ENCODE measurements at places on chromosomes 5 and 9.

DNA sequence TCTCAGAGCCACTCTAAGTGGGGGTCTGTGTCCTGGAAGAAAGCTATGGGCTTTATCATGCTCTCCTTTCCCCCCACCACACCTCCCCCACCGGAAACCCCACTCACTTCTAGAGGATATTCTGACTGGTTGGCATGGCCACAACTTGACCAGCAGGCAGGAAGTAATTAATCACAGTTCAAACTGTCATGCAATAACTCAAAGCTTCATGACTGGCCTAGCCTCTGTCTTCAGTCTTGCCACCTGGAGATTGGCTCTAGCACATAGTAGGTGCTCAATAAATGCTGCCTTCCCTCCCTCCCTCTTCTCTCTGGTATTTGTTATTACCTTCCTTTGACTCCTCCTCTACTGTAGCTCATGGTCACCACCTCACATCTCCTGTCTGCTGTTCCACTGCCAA lies 124.7 kb downstream of the GABBR2 start:
- DNase-seq, result no peak

- DNase-seq, result no peak
Observed at GRCh38 chr5:88889189-88890069, 6.4 kb upstream of the MEF2C start.

DNA sequence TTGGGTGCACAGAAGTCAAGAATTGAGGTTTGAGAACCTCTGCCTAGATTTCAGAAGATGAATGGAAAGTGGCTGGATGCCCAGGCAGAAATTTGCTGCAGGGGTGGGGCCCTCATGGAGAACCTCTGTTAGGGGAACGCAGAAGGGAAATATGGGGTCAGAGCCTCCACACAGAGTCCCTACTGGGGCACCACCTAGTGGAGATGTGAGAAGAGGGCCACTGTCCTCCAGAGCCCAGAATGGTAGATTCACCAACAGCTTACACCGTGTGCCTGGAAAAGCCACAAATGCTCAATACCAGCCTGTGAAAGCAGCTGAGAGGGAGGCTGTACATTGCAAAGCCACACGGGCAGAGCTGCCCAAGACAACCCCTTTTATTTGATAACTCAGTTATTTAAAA lies 383.5 kb downstream of the TLE4 start:
- DNase-seq, result no peak

- no peak for DNase-seq
Observed at GRCh38 chr5:157469073-157469472, 9.1 kb downstream of the NIPAL4 start.

GRCh38 chr9:127543221-127543620 lies 68.9 kb upstream of the STXBP1 start:
- no peak for DNase-seq

DNA sequence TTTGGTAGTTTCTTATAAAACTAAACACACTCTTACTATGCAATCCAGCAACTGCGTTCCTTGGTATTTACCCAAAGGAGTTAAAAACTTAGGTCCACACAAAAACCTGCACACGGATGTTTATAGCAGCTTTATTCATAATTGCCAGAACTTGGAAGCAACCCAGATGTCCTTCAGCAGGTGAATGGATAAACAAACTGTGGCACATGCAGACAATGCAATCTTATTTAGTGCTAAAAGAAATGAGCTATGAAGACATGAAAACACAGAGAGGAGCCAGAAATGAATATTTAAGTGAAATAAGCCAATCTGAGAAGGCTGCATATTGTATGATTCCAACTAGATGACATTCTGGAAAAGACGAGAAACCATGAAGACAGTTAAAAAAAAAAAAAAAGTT lies 10.7 kb downstream of the WNK2 start:
- DNase-seq, result no peak

- no peak for DNase-seq
Observed at GRCh38 chr9:134770972-134771971, 109.3 kb upstream of the FCN2 start.

GRCh38 chr9:116166713-116167112 lies 13.1 kb downstream of the PAPPA start:
- DNase-seq, result no peak

DNA sequence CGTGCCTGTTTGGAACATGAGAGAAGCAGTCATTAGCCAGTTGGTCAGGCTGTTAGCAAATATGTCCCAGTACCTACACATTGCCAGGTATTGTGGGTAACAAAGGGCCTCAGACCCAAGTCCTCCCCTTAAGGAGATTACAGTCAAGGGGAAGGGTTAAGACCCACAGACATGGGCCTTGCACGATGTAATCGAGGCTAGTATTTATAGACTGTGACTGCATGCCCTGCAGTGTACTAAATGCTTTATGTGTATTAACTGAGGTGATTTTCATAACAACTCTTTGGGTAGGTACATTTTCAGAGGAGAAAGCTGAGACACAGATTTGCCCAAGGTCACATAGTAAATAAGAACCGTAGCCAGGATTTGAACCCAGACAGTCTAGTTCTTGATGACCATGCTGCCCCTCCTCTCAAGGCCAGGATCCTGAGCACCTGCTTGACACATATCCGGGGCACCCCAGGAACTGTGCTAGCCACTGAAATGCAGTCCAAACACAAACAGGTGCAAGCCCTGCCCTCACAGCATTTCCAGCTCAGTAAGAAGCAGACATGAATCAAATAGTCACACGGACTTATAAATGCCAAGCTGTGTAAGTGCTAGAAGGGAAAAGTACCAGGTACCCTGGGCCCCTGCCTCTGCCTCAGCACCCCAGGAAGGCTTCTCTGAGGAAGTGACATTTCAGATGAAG lies 32.0 kb upstream of the GRPEL2 start:
- DNase-seq, result no peak
